ENCODE measurements at places on chromosomes 7 and 10.

DNA sequence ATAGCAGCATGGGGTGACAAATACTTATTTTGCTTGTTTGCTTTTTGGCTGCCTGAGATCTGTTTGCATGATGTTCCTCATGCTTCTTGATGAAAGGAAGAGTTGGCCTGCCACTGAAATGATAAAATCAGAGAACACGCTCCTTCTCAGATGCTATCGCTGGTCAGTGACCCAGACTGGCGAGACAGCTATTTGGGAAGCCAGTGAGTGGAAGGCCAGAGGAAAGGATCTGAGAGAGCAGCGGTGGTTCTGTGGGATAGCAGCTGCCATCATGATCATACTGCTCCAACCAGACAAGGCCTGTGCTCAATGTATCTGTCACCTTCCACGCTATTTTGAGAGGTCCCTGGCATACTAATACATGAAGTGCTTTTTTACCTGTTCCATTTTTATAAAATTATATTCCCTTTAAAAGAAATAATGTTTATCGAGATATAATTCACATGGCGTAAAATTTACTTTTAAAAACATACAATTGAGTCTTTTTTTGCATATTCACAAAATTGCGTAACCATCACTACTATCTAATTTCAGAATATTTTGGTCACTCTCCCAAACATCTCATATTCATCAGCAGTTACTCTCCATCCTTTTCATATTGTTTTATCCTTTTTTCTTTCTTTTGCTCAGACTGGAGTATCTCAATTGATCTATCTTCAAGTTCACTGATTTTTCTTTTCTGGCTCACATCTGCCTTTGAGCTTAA lies 695.1 kb downstream of the TNS3 start:
- no peak for DNase-seq

DNA sequence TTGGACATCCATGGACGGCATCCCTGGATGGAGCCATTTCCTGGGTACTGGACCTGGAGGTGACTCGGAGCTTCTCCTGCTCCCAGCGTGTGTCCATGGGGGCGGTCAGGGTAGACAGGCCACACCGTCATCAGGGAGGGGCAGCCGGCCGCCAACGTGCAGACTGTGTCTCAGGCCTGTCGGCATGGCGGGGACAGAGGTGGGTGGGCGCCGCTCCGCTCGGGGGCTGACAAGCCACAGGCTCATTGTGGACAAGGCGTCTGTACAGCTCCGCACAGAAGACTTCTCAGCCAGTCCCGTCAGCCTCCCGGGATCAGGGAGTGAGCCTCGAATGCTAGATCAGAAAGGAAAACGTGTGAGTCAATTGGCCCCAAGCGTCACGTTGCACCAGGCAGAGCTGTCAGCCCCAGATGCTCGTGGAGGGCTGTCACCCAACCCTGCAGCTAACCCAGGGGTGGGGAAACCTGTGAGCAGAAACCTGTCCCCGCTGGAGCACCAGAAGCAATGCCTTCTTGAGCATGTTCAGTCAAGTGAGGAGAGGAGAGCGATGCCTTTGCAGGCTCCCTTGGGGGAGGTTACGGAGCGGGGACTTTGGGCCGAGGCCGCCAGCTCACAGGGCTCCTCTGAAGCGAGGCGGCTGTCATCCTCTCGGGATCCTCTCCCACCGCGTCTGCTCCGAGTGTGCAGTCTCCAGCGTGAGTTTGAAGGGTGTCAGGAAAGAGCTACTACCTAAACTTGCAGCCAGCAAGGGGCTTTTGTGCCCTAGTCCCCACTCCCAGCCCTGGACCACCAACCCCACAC lies 16.0 kb upstream of the DPYSL4 start:
- no peak for DNase-seq

- no peak for DNase-seq
Measured at GRCh38 chr7:148698007-148698396, 701 bp upstream of the CUL1 start.

GRCh38 chr10:69343905-69344304 lies 65.6 kb downstream of the HK1 start:
- no peak for DNase-seq

DNA sequence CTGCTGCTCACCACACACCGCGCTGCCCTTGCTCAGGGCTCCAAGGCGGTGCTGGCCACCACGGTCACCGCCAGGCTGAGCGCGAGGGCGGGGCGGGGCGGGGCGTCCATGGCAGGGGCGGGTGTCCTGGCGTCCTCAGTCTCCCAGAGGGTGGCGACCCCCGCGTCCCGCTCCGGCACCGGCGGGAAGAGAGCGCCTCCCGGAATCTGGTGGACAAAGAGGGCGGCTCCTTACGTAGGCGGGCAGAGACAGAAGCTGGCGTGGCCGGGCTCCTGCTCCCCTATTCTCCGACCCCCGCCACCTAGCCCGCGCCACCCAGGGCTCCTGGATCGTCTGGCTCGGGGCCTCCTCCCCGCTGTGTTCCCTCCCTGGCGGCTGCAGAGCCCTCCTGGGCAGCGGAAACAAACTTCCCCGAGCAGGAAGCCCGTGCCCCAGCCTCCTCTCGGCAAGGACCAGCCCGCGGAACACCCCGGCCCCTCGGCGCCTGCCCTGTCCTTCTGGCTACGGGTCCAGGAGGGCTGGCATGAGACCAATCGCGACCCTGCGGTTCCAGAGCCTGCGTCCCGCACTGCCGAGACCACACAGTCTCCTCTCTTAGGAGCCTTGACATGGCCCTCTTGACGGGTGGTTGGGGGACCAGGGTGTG lies 133.8 kb upstream of the ZNF92 start:
- peak; percentile 98 for DNase-seq

Measured in SK-N-SH (cell line).